ENCODE measurements at places on chromosomes 3 and 15.
A peak's percentile ranks its signal among the peaks of the same experiment; 100 is the strongest.

DNA sequence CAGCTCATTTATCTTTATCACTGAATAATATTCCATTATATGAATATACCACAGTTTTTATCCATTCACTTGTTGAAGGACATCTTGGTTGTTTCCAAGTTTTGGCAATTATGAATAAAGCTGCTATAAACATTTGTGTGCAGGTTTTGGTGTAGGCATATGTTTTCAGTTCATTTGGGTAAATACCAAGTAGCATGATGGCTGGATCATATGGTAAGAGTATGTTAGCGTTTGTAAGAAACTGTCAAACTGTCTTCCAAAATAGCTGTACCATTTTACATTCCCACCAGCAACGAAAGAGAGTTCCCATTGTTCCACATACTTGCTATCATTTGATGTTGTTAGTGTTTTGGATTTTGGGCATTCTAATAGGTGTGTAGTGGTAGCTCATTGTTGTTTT lies 72.0 kb upstream of the GOLGA8J start:
- no peak for DNase-seq

DNA sequence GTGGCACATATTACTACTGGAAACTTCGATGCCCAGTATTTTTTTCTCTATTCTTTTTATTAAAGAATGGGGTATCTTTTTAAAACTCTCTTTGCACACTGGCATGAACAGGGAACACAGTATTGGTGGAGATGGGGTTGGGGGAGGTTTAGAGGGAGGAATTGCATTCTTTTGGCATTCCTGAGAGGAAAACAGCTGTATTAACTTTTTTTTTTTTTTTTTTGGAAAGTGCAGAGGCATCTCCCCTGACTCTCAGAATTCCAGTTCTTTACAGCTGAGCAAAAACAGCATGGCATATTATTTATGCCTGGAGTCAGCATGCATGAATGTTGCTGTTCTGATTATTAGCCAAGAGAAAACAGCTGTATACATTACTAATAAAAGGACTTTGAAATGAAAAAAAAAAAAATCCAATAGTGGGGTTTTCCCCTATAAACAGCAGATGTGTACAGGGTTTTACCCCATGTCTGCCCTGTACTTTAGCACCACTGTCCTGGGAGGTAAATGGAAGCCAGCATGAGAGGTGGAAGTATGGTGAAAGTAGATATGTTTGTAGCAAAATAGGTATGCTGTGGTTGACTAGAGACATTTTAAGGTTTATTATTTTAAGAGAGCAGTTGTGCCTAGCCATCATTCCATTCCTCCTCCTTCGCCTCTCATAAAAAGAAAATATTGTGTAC lies 132.2 kb downstream of the FNDC3B start:
- DNase-seq, result peak; percentile 32

DNA sequence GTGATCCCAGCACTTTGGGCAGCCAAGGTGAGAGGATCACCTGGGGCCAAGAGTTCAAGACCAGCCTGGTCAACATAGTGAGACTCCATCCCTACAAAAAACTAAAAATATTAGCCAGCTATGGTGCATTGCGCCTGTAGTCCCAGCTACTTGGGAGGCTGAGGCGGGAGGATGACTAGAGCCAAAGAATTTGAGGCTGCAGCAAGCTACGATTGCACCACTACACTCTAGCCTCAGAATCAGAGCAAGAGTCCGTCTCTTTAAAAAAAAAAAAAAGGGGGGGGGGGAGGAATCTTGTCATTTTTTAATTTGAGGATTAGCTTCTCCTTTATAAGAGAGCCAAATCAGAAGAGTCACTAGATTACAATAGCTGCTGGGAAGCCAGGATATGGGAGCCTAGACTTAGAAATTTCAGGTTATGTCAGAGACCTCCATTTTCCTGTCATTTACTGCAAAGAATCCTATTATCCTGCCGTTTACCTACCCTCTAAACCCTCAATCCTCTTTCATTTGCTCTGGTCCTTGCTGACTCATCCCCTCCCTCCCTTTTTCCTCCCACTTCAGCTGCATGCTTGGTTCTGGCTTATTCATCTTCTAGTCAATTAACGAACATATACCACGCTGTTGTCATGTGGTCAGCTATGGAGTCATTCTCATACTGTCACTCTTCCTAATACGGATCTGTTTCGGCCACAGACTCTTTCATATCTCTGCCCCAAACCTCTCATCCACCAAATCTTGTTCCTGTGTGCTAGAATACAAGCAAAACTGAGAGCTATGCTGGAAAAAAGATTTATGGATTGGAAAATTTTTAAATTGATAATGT lies 83.8 kb upstream of the PPIB start:
- DNase-seq, result peak; percentile 92

DNA sequence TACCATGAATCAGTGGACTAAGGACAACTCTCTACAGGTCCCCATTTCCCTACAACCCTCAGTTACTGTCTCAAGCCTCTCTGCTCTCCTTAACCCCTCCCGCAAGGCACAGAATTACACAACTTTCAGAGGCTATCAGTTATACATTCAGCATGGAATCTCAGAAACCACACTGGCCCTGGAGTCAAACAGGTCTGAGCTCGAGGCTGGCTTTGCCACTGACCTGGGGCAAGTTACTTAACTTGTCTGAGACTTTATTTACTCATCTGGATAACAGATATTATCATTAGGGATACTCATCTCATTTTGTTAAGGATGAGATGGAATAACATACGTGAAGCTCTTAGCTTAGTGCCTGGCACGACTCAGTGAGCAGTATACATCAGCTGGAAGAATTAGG lies 95.2 kb downstream of the WDR76 start:
- DNase-seq, result no peak

GRCh38 chr15:56045068-56045748 lies 51.8 kb upstream of the NEDD4 start:
- DNase-seq, result peak; percentile 23
